ENCODE measurements at places on chromosomes 1 and 21.
A peak's percentile ranks its signal among the peaks of the same experiment; 100 is the strongest.

DNA sequence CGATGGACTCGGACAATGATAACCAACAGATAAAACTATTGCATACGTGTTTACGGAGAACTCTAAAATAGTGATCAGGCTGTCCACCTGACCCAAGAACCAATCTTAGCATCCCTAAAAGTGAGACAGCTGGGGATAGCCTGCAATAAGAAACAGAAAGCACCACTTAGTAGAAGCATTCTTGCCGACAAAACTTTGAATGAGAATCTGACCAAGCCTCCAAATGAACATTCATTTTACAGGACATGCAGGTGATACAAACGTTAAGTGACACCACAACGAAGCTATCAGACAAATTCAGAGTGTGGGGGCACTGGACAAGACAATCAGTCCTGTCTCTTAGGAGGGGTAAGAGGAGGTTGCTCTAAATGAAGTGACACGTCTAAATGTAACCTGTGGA is 1.2 kb downstream of the PSMG1 start:
- no peak for DNase-seq

DNA sequence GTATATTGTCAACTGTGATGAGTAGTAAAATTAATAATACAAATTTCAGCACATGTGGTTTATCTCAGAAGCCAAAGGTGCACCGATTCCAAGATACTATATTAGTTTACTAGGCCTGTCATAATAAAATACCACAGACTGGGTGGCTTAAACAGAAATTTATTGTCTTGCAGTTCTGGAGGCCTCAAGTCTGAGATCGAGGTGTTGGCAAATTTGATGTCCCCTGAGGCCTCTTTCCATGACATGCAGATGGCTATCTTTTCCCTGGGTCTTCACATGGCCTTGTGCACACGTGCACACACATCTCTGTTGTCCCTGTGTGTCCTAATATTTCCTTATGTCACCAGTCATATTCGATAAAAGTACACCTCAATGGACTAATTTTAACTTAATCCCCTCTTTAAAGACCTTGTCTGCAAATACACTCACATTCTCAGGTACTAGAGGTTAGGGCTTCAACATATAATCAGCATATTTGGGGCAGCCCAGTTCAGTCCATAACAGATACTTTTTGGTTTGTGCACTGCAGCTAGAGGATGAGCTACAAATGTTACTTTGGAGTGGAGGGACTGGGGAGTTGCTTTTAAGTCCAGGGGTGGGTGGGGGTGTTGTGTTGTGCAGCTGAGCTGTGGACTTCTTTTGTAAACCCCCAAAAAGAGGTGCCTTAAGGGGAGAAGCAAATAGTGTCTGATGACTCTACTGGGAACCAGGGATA is 21.4 kb downstream of the TSNAX start:
- no peak for DNase-seq

GRCh38 chr1:157596384-157596783 is 1.5 kb downstream of the FCRL4 start:
- DNase-seq = no peak

DNA sequence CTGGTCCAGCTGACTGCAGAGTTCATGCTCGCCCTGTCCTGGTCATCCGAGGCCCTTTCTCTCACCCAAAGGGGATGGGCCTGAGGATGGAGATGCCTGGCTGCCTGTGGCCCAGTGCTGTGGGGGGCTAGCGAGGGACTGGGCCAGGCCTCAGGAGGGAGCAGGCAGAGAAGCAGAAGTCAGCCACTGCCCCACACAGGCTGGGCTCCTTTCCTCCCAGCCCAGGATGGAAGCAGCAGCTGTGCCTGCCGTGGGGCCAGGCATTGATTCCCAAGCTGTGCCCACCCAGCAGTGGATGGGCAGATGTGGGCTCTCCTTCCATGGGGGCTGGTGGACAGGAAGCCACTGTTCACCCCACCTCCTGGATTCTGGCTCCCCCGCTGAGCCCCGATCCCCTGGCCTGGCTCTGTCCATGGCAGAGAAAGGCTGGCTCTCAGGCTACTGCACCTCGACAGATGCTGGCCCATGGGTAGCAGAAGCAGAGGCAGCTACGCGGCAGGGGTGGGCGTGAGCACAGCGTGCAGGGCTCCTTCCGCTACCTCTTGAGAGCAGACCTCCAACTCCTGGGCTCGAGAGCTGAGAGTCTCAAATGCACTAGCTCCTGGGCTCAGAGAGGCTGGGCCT is 24.6 kb downstream of the RUNX3 start:
- no peak for DNase-seq

DNA sequence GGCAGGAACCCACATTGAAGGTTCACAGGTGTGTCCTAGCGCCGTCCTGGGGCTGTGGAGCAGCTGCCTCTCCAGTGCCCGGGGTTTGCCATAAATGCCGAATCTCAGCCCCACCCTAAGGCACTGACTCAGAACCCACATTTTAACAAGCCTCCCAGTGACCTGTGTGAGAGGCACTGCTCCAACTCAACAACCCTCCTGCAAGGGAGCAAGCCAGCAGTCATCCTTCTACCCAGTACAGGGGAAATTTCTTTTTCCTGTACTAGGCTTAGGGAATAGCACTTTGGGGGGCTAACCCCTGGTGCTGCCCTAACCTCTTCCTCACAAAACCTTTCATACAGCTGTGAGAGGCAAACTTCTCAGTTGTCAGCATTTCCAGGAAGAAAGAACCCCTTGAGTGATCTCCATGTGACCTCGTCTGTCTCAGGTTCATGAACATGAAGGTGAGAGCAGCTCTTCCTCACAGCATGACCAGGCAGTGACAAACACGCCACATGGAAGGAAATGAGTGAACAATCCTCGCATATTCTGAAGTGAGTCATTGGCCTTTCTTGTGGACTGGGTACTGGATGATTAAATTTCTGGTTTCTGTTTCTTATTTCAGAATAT is 11.4 kb upstream of the BCAR3 start:
- peak; percentile 55 for DNase-seq

GRCh38 chr1:159943908-159944622 is 1.3 kb downstream of the IGSF9 start:
- DNase-seq = no peak

DNA sequence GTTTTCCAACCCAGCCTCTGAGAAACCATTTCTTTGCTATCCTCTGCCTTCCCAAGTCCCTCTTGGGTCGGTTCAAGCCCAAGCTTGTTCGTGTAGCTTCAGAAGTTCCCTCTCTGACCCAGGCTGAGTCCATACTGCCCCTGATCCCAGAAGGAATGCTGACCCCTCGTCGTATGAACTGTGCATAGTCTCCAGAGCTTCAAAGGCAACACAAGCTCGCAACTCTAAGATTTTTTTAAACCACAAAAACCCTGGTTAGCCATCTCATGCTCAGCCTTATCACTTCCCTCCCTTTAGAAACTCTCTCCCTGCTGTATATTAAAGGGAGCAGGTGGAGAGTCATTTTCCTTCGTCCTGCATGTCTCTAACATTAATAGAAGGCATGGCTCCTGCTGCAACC is 23.8 kb downstream of the EIF2D start:
- DNase-seq = no peak

DNA sequence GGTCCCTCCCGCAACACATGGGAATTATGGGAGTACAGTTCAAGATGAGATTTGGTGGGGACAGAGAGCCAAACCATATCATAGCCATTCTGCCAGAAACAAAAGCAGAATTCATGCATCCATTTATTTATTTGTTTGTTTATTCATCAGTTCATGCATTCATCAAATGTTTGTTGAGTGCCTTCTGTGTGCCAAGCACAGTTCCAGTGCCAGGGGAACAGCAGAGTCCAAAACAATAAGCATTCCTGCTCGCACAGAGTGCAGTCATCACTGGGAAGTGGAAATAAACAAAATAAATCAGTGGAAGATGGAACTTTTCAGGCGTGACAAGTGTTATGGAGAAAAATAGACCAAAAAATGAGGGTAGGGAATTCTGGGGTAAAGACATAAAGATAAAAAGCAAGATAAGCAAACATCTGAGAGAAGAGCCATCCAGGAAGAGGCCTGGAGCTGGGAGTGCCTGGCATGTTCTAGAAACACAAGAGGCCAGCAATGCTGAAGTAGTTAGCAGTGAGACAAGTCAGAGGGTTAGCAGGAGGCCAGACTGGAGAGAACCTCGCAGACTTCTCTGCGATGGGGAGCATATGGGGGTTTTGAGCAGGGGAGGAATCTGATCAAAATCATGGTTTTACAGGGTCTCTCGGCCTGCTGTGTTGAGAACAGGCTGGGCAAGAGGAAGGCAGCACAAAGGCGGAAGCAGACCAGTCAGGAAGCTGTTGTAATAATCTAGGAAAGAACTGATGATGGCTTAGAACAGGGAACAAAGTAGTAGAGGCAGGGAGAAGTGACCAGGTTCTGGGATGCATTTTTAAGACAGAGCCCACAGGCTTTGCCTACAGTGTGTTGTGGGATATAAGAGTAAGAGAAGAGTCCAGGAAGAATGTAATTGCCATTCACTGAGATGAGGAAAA is 113.2 kb downstream of the GLUL start:
- DNase-seq = no peak

DNA sequence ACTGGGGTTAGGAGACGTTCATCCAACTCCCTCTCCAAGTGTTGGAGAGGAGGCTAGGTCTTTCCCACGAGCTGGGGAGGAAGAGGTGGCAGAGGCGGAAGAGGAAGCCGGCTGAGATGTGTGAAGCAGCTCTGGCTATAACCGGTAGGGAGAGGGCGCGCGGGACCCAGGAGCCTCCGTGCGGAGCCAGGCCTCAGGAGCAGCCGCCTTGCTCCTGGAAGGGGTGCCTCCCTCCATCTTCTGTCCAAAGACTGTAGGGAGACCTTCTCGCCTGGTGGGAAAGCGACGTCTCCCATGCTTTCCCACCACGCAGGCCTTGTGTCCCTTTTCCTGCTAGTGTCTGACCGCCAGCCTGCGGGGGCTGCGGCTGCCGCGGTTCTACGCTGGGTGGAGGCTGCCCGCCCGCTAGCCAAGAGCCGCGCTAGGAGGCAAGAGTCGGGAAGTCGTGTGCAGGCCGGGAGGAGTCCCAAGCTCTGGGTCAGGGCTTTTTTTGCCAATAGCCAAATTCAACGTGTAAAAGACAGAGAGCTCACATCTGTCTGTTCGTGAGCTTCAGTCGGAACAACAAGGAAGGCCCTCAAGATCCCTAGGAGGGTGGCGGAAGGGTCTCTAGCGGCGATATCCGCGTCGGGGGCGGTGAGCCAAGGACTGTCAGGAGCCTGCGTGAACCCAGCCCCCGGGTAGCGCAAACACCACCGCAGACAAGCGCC is 8.4 kb upstream of the NBPF11 start:
- no peak for DNase-seq

DNA sequence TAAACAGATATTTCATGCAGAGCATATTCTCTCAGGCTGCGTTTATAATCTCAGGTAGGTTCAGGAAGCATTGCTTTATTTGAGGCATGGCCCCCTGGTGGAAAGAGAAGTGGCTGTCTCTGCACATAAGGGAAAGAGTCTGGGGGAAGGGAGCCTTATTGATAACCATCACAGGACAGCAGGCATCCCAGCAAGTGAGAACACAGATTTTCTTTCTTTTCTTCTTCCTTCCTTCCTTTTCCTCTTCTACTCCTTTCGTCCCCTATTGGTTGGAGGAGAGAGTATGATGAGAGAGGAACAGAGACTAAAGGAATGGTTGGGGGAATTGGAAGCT is 21.9 kb downstream of the TSNAX start:
- DNase-seq = peak; percentile 62

DNA sequence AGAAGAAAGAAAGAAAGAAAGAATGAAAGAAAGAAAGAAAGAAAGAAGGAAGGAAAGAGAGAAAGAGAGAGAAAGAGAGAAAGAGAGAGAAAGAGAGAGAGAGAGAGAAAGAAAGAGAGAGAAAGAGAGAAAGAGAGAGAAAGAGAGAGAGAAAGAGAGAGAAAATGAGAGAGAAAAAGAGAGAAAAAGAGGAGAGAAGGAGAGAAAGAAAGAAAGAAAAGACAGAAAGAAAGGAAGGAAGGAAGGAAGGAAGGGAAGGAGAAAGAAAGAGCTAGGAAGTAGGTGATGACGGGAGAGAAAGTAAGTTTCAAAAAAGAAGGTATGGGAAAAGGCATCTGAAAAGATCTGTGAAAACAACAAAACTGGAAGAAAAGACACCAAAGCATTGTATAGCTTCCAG is 72.0 kb downstream of the GRIK1 start:
- DNase-seq = no peak

- DNase-seq = no peak
Observed at GRCh38 chr21:35342440-35342839, 293.3 kb upstream of the RUNX1 start.

DNA sequence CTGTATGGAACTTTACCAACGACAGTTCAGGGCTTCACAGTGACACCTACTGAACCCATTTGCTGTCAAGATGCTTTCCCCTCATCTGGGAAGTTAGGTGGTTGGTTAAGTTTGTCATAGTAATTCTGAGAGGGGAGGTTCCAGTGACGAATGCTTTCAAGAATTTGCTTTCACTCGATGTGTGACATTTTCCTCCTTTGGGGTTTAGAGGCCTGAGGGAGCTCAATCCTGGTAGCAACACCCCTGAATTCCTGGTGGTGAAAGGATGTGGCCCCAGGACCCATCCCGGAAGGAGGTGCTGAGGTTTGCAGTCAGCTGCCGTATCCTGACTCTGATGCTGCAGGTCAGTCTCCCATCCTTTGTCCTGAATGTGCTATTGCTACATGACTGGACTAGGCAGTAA is 2.8 kb downstream of the PIGV start:
- peak; percentile 29 for DNase-seq

- DNase-seq = no peak
Observed at GRCh38 chr1:22922640-22923039, 50.0 kb downstream of the LACTBL1 start.

GRCh38 chr21:37521658-37522057 is 155.1 kb downstream of the DYRK1A start:
- no peak for DNase-seq

GRCh38 chr1:242579528-242580235 is 55.2 kb upstream of the PLD5 start:
- DNase-seq = no peak

DNA sequence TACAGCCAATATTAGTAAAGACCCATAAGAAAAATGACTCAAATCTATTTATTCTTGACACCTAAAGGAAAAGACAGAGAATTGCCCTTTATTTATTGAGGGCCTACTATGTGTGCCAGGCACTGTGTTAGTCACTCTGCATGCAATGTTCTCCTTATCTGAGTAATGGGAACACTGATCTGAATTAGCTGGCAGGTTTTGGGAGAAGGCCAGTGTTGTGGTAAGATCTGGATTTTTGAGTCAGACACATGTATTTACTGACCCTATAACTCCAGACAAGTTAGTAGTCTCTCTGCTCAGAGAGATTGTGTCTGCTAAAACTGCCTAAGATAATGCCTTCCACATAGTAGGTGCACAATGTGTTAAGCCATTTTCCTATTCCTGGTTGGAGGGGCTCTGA is 17.3 kb downstream of the LCE4A start:
- no peak for DNase-seq

GRCh38 chr1:177174921-177175634 is 4.3 kb downstream of the BRINP2 start:
- DNase-seq = no peak

DNA sequence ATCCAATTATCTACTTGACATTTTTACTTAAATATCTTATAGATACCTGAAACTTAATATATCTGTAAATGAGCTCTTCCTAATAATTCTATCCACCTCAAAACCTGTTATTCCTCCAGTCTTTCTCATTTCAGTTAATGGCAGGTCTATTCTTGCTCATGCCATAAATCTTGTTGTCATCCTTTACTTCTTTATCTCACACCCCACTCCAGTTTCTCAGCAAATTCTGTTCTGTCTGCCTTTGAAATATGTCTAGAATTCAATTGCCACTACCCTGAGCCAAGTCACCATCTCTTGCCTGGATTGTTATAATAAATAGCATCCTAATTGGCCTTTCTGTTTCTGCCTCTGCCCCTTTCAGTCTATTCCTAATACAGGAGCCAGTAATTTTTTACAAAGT is 105.8 kb downstream of the MAN1A2 start:
- no peak for DNase-seq

- DNase-seq = no peak
Observed at GRCh38 chr1:10622910-10623685, 148.3 kb downstream of the PEX14 start.

Data from CD4-positive, alpha-beta T cell (primary cell).